Activated T-helper 1 cell treated with anti-CD3 and anti-CD28 coated beads, Interleukin-2, amount 50 U/mL, for 16 hours (primary cell): ENCODE measurements at places on chromosomes 11 and 22.
A peak's percentile ranks its signal among the peaks of the same experiment; 100 is the strongest.

DNA sequence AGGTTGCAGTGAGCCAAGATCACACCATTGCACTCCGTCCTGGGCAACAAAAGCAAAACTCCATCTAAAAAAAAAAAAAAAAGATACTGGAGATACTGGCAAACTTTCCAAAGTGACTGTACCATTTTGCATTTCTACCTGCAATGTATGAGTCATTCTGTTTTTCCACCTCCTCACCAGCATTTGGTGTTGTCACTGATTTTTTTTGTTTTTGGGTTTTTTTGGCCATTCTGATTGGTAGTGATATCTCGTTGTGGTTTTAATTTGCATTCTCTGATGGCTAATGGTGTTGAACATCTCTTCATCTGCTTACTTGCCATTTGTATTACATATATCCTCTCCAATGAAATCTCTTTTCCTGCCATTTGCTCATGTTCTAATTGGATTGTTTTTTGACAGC is 12.0 kb upstream of the RBX1 start:
- no peak for DNase-seq

DNA sequence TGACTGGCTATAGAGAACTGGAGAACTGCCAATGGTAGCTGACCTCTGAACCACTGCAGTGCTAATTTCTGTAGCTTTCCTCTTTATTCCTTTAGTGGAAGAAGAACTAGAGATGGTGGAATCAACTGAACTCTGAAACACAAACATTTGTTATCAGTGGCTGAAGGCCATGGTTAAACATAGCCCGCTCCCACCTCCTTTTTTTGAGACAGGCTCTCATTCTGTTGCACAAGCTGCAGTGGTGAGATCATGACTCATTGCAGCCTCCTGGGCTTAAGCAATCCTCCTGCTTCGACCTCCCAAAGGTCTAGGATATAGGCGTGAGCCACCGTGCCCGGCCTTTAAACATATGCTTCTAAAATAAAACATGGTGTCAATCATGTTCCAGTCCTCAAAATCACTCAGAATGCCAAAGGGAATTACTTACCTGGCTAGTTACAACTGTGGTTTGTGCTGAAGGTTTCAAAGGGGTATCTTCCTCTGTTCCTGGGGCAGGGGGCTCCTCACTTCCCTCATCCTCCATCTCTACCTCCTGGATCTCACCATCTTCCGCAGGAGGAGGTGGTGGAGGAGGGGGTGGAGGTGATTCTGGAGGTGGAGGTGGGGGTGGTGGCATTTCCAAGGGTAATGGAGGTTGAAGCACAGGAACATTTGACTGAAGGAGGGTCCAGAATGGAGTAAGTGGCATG is 9.0 kb upstream of the AGBL2 start:
- no peak for DNase-seq

DNA sequence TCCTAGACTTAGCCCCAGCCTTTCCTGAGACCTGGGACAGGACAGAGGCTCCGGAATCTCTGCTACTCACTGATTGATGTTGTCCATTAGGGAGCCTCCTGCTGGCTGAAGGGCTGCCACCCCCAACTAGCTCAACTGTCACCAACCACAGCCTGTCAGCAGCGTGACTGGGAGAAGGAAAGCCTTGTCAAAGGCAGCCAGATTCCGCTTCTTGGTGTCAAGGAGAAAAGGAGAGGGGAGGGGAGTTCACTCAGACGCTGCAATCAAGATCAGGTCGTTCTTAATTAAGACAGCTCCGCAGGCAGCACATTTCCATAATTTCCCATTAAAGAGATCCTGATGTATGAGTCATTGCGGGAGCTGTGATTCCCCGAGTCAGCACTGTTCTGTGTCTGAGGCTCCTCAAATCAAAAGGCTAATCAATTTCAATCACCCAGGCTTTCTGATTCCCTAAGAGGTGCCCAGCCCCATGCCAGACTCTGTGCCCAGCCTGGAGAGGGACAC is 152.8 kb upstream of the ZBED5 start:
- no peak for DNase-seq

DNA sequence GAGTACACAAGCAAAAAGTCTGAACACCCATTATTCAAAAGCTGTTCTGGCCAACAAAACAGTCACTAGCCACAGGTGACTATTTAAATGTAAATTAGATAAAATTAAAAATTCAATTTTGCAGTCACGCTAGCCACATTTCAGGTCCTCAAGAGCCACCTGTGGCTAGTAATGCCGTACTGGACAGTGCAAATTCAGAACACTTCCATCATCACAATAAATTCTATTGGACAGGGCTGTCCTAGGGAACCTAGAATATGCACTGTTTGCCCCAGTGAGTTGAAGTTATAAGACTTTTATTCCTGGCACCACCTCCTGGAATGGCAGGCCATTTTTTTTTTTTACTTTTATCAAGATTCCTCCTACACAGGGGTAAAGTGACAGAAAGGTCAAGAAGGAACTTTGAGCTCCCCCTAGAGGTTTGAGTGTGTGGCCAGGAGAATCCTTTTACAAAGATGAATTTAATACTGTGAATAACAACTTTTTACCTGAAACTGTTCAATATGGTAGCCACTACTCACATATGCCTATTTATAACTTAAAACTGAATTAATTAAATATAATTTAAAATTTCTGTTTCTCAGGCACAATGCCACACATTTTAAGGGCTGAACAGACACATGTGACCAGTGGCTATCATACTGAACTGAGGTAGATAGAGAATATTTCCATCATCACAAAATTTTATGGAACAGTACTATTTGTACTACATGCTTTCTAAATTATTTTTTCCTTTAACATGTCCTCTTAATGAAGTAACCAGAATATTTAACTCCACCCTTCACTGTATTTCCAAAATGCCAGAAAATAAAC is 6.5 kb downstream of the MSANTD2 start:
- DNase-seq: no peak

GRCh38 chr22:48918585-48919186 is 909.0 kb downstream of the BRD1 start:
- DNase-seq: no peak

GRCh38 chr11:119521551-119521950 is 98.6 kb upstream of the THY1 start:
- no peak for DNase-seq

DNA sequence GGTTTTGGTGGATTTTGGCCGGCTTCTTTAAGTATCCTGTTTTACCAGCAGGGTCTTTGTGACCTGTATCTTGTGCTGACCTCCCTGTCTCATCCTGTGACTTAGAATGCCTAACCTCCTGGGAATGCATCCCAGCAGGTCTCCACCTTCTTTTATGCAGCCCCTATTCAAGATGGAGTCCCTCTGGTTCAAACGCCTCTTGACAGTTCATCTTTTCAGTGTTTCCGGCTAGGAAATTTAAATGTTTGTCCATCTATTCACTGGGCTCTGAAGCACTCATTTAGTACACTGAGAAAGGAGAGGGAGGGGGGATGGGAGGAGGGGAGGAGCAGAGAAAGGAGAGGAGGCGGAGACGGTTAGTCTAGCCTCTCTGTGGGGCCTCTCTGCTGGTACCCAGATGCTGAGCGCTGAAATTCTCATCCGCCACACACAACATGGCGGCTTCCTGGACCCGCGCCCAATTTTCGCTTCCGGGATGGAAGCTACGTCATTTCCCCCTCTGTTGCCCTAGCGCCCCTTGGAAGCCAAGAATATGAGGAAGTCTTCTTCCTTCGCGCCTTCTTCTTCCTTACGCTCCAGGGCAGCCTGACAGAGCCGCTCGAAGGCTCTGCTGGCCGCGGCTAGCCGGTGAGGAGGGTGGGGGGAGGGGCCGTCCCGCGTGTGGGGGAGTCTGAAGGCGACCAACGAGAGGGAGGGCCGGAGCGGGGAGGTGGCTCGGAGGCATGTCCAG is 69.0 kb upstream of the SYT13 start:
- peak; percentile 78 for DNase-seq

DNA sequence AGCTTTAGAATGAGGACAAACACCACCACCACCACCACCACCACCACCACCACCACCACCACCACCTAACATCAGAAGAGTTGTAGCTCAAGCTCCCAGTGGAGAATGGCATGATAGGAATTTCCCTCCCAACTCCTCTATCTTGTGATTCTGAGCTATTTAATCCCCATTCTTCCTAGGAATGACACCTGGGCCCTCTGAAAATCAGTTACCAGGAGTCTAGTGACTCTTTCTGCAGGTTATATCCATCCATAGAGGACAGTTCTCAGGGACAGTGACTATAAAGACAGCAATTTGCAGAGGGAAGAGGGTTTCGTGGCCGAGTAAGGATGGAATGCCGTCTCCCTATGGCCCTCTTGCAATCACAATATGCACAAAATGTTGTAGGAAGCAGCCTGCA is 27.8 kb downstream of the MYH9 start:
- no peak for DNase-seq

DNA sequence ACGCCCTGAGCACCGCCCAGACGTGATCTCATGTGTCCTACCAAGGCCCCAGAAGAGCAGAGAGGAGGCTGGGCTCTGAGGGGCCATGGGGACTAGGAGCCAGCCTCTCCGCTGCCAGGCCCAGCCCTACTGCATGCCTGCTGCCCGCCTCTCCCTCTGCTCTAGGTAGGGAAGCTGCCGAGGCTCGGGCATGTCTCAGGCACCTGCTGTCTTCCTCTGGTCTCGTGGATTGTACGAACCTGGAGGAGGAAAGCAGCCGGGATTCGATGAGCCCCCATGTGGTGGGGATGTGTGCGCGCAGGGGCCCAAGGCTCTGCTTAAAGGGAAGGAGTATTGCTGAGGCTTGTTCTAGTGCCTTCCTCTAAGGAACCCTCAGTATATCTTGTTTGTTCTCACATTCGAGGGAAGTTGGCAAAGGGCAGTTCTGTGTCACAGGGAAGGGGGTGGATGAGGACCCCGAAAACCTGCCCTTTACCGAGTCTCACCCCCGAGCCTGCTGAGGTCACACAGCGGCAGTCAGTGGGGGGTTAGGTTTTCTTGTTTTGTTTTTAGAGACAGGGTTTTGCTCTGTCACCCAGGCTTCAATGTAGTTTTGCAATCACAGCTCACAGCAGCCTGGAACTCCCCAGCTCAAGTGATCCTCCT is 21.2 kb downstream of the DAGLA start:
- DNase-seq: no peak

DNA sequence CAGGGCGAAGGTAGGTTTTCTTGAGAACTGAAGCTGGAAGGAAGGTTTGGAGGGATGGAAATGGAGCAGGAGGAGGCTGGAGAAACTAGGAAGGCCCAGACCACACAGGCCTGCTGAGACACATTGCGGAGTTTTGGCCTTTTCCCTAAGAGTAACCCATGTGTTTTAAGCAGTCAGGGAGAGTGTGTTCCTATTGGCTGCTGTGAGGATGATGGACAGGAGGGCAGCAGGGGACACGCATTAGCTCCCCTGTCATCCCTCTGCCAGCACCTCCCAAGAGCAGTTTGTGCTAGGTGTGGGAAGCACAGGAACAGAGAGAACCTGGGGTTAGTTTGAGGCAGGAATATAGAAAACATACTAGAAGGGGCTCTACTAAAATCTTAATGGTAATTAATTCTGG is 842.1 kb downstream of the TBC1D22A start:
- DNase-seq: no peak
